Upper lobe of left lung (tissue), 6 donors: ENCODE measurements at places on chromosomes 4 and X. TPM values are rescaled to one million over a fixed set of nuclear protein-coding genes. Genes with fewer than 3 reads are reported as not detected.

DNA sequence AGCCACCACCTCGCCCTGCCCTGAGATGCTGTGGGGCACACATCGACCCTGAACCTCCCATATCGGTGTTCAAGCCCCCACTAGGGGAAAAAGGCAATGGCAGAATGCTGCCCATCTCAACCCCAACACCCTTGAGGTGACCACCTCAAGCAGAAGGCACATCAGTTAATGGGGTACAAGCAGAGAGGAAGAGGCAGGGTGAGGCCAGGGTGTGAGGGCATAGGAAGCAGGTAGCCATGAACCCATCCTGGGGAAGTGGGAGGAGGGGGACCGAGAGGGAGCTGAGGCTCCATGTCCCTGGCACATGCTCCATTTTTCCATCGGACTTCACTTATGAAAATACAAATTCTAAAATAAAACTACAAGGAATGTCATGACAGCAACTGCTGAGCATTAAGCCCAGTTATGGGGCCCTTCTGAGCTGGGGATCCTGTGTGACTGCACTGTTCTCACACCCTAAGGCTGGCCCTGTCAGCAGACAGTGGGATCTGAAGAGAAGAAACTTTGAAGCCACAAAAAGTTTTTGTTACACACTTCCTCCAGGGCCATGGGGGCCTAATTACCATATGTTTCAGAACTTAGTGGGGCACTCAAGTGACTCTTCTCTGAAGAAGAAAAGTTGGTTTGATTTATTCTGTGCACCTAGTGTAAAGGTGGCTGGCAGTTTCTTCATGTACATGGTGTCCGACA lies 68.2 kb upstream of the FAM241A start:
- DNase-seq = peak; percentile 16

DNA sequence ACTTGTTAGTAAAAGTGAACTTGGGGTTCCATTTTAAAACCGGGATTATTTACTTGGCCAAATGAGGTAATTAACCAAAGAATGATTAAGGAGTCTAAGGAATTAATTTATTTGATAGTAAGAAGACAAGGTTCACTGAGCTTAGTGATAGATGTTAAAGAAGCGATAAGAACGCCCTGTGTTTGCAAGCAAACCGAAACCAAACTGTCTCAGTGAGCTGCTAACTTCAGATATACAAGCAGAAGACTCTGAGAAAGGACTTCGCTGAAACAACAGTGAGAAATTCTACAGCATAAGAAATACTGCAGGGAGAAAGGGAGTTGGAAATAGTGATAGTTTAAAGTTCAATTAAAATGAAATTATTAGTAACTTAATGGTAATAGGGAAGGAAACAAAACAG lies 37.6 kb upstream of the SHISA3 start:
- DNase-seq = no peak

GRCh38 chrX:53642337-53642736 lies 44.2 kb downstream of the HUWE1 start:
- DNase-seq = no peak

The CT45A10 gene
- not detected for total RNA-seq

- no peak for DNase-seq
Measured at GRCh38 chrX:68870357-68870756, 41.5 kb downstream of the EFNB1 start.

DNA sequence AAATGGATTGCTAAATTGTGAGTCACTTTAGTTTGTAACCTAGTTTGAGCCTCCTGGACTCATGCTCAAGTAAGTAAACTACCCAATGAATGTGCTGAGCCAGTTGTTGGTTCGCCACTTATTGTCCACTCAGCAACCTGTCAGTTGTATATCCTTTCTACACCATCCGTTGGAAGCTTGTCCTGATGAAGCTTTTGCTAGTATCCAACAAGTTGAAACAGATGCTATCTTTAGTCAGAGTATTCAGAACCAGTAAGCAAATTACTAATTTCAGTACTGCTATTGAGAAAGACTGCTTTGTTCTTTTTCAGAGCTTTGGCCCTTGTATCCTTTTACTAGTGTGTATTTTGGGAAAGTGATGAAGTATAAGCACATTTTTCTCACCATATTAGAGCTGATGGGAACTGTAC lies 4.3 kb upstream of the NAA15 start:
- DNase-seq = no peak

The LUZP4 gene
- total RNA-seq = not detected

The CRLF2 gene
- total RNA-seq = 1.6 TPM

The CFI gene
- total RNA-seq = 122 TPM

GRCh38 chrX:44104699-44105098 lies 131.5 kb upstream of the NDP start:
- DNase-seq = no peak

DNA sequence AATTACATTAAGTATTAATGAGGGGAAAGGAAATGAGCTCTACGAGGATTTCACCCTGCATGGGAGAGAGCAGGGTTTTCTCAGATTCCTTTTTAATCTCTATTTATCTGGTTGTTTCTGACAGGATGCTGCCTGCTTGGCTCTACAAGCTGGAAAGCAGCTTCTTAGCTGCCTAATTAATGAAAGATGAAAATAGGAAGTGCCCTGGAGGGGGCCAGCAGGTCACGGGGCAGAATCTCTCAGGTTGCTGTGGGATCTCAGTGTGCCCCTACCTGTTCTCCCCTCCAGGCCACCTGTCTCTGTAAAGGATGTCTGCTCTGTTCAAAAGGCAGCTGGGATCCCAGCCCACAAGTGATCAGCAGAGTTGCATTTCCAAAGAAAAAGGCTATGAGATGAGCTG lies 113.7 kb downstream of the PARM1 start:
- DNase-seq = no peak

GRCh38 chr4:10260777-10261176 lies 144.2 kb upstream of the WDR1 start:
- DNase-seq = no peak

The TMSB15C gene
- 0.46 TPM for total RNA-seq

The NUP62CL gene
- 9.1 TPM for total RNA-seq

- no peak for DNase-seq
Measured at GRCh38 chr4:183602557-183603027, 56.4 kb downstream of the RWDD4 start.

DNA sequence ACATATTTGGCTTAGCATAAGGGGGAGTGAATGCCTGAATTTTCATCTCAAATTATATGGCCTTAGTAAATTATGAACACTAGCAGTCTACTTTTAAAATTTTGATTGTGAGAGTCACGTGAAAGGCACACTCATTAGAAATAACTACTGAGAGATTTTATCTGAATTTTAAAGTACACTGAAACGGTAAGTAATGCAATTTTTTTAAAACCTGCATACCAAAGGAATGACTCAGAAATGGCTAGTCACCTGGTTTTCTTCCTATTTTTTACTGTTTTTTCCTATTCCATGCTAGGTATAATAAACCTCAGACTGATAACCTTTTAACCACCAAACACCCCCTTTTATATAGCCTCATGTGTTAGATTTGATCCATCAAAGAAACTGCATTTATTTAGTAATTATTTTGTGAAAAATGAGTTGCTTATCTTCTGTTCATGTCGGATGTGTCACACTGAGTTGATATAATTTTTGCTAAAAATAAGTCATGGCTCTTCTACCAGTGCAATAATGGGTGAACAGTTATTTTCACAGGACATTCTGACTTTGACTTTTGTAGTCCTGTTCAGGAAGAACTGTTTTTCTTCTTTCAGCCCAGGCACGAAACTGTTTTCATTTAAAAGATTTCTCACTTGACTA lies 40.4 kb downstream of the CPEB2 start:
- DNase-seq = no peak

The NAA11 gene
- total RNA-seq = not detected

The RHOXF2 gene
- total RNA-seq = 0.29 TPM

- no peak for DNase-seq
Measured at GRCh38 chrX:9628779-9629493, 136.7 kb downstream of the GPR143 start.

- DNase-seq = no peak
Measured at GRCh38 chrX:86604607-86605006, 456.4 kb downstream of the DACH2 start.

The DLG3 gene
- 17.4 TPM for total RNA-seq

The TMPRSS11A gene
- total RNA-seq = not detected

The WDFY3 gene
- total RNA-seq = 64.5 TPM

DNA sequence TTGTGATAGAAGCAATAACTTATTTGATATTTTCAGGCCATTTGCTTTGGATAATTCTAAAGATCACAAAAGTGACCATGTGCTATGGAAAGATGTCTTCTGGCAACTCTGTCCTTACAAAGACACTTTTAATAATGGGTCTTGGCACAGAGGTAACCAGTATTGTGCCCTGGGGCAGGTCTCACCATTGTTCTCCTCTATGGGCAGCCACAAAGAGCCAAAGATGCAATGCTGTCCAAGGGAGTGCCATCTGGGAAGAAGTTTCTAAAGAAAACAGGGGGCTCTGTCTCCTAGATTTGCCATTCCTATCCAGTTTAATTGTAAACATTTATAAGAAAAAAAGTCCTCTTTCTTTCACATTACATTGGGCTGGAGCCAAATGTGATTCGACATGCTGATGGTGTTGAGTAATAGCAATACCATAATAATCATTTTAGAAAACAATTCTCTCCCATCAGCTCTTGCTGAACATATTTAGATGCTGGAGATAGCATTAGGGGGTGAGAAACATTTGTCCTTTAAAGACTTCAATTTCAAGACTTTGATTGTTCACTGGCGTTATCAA lies 179.9 kb downstream of the KIT start:
- DNase-seq = no peak

The CSAG1 gene
- not detected for total RNA-seq

The VEGFC gene
- 13.7 TPM for total RNA-seq

GRCh38 chr4:128521156-128521555 lies 233.5 kb upstream of the PGRMC2 start:
- DNase-seq = no peak

DNA sequence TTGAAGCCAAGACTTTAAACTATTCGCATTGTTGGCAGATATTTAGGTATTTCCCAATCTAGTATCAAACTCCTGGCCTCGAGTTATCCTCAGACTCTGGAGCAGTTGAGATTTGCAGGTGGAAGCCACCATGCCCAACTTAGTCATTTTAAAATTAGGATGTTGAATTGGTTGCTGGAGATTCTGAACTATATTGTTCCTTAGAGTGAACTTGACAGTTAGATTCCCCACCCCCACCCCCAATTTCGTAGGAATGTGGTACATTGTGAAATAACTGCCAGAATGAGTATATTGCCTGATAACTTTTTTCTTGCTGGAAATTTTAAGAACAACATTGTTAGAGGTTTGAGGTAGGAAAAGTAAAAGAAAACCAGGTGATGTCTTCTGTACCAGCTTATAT lies 2.3 kb downstream of the NOCT start:
- no peak for DNase-seq

DNA sequence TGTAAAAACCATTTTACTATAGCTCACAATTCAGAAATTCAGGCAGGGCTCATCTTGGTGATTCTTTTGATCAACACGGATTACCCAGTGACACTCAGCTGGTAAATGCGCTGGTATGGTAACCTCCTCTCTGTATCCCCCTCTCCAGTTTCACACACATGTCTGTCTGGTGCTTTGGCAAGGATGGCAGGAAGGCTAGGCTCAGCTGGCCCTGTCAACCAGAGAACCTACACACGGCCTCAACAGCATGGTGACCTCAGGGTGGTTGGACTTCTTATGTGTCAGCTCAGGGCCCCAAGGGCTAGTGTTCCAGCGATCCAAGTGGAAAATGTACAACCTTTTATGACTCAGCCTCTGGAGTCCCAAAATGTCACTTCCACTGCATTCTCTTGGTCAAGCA lies 55.7 kb upstream of the EOLA2 start:
- DNase-seq = no peak

DNA sequence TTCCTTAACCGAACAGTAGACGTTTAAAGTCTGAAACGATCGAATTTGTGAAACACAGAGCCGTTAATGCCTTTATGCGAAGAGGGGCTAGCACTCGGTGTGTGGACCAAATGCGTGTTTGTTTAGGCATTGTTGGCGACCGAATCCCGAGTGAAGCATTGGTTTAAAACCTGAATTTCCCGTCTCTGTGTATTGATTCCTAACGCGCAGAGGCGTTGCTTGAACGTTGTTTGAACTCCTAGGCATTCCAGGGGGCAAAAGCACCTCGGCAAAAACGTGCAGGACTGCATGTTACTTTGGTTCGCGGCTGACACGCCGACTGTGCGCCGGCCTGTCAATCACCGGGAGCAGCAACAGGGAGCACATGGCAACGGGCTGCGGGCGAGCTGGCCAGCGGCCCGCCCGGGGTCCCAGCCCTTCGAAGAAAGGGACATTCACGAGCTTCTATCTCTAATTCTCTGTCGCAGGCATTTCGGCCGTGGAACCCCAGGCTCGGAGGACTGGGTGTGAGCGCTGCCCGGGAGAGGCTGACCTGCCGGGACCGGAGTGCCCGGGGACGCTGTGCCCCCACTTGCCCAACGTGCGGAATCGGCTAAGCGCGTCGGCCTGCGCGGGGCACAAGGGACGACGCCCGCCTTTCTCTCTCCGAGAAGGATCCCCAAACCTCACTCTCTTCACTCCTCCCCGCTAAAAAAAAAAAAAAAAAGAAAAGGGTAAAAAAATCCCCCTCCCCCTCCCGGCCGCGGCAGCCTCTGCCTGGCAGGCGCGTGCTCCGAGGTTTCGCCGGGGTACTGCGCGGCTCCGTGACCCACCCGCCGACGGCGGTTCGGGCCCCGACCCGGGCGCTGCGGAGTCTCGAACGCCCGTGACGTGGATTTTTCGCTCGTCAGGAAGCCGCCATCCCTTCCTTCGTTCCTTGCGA lies 810 bp downstream of the SPRY1 start:
- peak; percentile 78 for DNase-seq

DNA sequence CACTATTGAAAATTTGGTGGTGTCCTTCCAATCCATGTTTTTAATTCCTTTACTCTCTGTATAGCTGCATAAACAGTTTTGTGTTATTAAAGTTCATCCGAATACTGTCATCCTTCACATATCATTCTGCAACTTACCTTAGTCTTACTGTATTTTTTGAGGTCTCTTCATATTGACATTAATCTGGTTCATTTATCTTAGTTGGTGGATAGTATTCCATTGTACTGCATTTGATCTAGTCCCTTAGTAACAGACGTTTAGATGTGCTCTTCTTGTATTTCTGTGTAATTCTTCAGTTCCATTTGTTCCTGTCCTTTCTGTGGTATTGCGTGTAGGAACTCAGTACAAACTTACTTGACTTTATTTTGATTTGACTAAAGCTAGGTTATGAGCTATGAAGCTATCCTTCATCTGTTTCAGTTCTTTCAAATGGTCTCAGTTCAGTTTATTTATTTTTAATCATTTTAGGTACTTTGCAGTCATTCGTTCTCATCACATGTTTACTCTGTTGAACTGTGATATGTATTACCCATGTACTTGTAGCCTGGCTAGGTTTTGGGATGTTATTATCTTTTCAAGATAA lies 41.3 kb downstream of the RAPGEF2 start:
- no peak for DNase-seq

DNA sequence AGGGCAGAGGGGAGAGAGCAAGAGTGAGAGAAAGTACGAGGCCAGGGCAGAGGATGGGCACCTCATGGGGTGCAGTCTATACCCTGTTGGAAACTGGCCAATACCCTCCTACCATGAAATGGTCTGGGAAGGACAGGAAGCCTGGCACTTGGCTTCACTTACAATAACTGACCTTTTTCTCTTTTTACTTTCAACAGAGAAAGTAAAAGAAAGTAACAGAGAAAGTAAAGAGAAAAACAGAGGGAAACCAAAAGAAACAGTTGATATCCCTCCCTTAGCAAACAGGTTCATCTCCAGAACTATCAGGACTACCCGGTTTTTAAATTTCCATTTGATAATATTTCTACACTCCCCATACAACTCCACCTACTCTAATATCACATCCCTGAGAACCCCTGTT lies 20.6 kb downstream of the ARL13A start:
- no peak for DNase-seq

The RPS6KA6 gene
- total RNA-seq = 1.4 TPM

The PNMA6F gene
- not detected for total RNA-seq
